ENCODE measurements at places on chromosomes 6 and 20.

- no peak for DNase-seq
Measured at GRCh38 chr20:57256908-57257307, 9.5 kb downstream of the BMP7 start.

GRCh38 chr6:119312875-119313338 lies 36.7 kb downstream of the MAN1A1 start:
- DNase-seq, result no peak

- DNase-seq, result no peak
Measured at GRCh38 chr20:50887576-50887975, 43.7 kb downstream of the ADNP start.

DNA sequence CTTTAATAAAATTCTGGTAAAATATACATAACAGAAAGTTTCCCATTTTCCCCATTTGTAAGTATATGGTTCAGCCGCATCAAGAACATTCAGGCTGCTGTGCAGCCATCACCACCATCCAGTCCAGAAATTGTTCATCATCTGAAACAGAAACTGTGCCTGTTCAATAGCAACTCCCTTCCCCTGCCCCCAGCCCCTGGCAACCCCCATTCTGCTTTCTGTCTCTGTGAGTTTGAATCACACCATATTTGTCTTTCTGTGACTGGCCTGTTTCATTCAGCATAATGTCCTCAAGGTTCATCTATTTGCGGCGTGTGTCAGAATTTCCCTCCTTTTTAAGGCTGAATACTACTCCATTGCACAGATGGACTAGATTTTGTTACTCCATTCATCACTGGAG lies 19.1 kb downstream of the VSTM2L start:
- no peak for DNase-seq

DNA sequence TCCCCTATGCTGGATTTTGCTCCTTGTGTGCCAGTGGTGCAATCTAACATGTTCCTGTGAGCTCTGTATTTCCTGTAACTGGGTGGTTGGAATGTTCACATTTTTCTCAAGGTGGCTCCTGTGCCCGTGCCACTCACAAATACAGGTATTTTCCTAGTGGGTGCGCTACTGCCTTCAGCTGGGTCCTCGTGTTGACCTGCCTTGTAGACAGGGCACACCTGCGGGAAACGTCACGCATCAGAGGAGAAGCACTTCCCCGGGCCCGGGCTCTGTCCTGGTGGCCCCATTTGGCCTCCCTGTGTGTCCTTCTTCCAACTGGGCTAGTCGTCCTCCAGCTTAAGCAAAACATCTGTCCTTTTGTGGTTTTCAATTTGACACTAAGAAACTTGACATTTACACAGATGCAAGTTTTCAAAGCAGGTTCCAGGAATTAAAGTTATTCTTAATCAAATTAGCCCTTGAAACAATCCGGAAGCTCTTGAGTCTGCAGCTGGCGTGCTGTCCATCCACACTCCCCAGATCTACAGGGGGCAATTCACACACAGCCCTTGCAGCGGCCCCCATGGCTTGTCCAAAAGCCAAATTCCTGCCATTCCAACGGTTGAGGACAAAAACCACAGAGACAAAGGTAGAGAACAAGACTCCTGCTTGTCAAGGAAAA lies 275.1 kb downstream of the CDC5L start:
- peak; percentile 64 for DNase-seq

DNA sequence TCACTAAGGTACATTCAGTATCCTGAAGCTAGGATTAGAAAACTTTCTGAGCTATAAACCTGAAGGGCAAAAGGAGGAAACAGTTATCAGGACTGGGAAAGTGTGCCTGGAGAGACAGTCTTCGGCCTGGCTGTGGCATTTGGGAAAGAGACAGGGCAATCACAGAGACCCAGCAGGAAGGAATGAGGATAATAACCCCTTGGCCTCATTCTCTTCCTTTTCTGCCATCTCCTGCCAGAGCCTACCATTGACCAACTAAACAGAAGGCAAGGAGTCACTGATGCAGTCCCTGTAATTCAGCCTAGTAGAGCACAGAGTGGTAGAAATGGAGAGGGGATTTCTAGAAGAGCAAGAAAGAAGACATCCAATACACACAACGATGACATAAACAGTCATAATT lies 359.4 kb downstream of the HDGFL1 start:
- no peak for DNase-seq

- no peak for DNase-seq
Measured at GRCh38 chr6:31308050-31308844, 36.4 kb upstream of the HLA-C start.

DNA sequence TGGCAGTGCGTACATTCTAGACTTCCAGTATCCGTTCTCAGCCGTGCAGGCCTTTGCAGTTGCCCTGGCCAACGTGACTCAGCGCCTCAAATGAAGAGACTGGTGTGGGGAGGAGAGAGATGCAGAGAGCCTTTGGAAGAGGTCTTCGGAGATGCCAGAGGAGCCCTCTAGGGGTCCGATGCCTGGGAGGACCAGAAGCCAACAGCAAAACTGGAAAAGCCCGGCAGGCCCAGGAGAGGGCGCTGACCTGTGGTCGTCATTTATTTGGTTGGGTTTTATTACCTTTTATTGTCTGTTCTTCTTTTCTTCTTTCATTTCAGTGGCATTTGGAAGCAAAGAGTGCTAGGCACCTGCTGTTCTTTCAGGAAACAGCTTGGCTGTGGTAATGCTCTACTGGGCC lies 53.3 kb upstream of the TMEM181 start:
- DNase-seq, result no peak

- no peak for DNase-seq
Measured at GRCh38 chr6:148502773-148503135, 160.1 kb downstream of the SASH1 start.

DNA sequence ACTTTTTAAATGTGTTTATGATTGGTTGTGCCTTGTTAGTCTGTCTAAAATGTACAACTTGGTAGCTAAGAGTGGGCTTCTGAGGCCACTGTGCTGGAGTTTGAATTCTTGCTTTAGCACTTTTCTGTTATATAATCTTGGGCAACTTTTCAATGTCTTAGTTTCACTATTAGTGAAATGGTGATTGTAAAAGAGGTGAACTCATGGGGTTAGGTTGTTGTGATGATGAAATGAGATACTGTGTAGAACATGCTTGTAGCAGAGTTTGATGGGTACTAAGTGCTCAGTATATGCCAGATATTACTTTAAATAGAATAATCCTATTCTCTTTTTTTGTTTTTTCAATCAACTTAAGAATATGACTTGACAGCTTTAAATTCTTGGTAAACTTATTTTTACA lies 624.7 kb downstream of the CD109 start:
- DNase-seq, result no peak

GRCh38 chr6:11058406-11058805 lies 14.3 kb upstream of the ELOVL2 start:
- no peak for DNase-seq
